Stimulated activated CD4-positive, alpha-beta T cell treated with anti-CD3 and anti-CD28 coated beads, Interleukin-4, amount 100 ng/mL, for 48 hours (primary cell): ENCODE measurements at places on chromosomes 1 and 21.

- no peak for DNase-seq
Observed at GRCh38 chr1:87979079-87979478, 650.4 kb downstream of the LMO4 start.

DNA sequence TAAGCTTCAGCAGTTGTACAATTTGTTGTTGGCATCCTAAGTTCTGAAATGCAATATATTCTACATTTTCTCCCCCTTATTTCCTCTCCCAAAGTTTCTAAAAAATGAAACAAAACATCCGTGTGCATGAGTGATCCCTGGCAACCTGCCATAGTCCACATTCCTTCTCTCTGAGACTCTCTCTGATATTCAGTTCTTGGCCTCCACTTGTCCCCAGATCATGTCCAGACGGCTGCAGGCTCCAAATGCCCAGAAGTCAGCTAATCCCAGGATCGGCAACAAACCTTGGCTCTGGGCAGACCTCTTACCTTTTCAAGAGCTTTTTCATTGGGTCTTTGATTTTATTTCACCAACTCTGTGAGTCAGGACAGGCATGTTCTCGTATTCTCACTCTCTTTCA is 187.8 kb downstream of the ETS2 start:
- no peak for DNase-seq

- DNase-seq = no peak
Observed at GRCh38 chr1:78292361-78292760, 198.4 kb upstream of the PTGFR start.

DNA sequence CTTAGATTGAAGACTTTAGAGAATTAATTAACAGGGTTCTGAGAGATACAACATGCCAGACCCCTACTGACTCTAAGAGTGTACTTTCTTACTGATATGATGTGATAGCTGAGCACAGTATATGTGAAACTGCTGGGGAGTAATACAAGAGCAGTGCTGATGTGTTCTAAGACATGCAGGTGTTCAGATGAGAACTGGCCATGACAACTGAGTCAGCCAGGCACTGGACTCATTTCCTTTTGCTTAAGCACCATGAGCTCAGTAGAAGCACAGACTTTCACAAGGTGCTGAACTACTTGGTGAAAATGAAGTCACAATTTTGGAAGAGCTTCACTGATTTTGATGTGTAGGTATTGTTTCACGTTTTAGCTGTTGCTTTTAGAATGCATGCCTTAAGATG is 15.9 kb upstream of the POGZ start:
- DNase-seq = no peak

GRCh38 chr1:93578433-93578830 is 103.2 kb downstream of the BCAR3 start:
- DNase-seq = no peak
